Motor neuron (in vitro differentiated cells): ENCODE measurements at places on chromosomes 1 and 21.

DNA sequence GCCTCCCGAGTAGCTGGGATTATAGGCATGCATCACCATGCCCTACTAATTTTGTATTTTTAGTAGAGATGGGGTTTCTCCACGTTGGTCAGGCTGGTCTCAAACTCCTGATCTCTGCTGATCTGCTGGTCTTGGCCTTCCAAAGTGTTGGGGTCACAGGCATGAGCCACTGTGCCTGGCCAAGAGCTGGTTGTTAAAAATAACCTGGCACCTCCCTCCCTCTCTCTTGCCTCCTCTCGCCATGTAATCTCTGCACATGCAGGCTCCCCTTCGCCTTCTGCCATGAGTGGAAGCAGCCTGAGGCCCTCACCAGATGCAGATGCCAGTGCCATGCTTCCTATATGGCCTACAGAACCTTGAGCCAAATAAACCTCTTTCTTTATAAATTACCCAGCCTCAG lies 74.7 kb upstream of the TLR5 start:
- ATAC-seq, result no peak

- peak; percentile 53 for ATAC-seq
Measured at GRCh38 chr1:54096227-54096876, 42.9 kb downstream of the TCEANC2 start.

DNA sequence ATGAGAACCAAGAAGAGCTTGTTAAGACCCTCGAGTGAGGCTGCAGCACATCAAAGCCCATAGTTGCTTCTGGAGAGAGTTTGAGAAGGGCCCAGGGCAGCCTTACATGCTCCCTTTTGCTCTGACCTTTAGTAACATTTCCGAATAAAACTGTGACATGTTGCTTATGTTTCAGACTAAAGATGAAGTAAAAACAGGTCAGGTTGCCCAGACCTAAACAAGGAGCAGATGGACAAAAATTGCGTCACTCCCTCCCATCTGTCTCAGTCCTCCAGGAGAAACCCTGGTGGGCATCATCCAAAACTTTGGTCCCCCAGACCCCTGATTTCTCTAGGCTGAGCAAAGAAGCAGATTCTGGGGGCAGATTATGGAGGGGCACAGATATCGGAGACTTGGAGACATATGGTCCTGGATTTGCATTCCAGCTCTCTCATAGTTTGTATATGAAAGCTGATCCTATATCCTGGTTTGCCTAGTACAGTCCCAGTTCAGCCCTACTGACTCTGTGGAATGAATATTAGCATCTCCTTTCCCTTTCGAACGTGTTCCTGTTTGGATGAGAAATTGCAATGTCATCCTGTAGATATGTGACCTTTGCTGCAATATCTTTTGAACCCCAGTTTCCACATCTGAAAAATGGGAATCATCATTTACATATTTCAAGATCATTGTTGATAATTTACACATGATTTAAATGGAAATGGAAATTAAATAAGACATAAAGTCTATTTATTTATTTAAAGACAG lies 304.9 kb upstream of the USP24 start:
- no peak for ATAC-seq

DNA sequence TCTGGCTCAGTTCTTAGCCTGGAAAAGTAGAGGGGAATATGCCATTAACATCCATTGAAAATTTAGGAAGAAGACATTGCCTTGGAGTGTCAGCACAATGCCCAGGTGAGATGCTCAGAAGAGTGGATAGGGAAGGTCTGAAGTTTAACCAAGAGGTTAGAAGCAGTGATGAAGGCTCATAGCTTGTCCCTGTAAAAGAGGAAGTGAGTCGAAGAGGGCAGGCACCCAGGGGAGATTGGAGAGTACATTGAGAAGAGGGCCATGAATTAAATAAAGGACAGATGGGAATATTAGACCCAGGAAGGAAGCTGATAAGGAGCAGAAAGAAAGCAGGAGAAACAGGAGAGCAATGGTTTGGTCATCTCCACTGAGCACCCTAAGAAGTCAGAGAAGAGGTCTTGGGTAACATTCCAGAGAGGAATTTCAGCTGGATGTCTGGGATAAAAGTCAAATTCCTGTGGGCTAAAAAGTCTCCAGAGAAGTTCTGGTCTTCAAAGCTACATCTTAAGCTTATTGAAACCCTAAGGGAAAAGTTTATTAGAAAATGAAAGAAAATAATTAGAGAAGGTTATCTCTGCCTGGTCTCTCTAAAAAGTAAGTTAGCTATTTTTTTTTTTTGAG lies 17.3 kb downstream of the C8B start:
- no peak for ATAC-seq

DNA sequence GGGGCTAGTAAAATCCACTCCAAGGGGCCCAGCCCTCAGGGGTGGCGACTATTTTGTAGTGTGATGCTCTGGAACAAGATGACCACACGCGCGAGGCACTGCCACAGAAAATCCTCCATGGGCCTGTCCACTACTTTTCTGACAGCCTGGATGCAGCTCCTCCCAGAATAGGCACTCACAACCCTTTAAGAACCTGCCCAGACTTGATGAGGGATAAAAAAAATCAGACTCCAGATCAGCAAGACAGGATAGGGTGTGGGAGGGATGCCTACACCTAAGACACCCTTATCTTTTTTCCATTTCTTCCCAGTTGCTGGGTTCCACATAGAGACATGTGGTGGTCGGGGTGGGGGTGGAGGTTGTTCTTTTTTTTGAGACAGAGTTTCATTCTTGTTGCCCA lies 33.5 kb downstream of the PCAT6 start:
- ATAC-seq, result no peak
